ENCODE measurements at places on chromosomes 3 and 15.

GRCh38 chr15:60371175-60372051 lies 26.4 kb downstream of the ANXA2 start:
- DNase-seq: no peak

DNA sequence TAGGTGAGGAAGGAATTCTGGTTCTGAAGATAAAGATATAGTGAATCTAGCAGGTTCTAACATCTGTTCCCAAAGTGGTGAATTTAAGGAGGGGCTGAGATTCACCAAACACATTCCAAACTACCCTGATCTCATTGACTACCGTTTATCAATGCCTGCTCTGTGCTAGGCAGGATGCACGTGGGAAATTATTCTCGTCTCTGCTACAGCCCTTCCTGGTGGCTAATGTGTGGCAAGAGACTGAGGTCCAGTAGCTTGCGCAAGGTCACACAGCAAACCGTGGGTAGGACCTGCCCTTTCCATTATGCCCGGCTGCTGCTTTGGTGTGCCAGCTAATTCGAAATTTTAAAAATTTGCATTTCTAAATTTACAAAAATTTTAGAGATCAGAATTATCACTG lies 209.5 kb upstream of the TRIM42 start:
- no peak for DNase-seq

DNA sequence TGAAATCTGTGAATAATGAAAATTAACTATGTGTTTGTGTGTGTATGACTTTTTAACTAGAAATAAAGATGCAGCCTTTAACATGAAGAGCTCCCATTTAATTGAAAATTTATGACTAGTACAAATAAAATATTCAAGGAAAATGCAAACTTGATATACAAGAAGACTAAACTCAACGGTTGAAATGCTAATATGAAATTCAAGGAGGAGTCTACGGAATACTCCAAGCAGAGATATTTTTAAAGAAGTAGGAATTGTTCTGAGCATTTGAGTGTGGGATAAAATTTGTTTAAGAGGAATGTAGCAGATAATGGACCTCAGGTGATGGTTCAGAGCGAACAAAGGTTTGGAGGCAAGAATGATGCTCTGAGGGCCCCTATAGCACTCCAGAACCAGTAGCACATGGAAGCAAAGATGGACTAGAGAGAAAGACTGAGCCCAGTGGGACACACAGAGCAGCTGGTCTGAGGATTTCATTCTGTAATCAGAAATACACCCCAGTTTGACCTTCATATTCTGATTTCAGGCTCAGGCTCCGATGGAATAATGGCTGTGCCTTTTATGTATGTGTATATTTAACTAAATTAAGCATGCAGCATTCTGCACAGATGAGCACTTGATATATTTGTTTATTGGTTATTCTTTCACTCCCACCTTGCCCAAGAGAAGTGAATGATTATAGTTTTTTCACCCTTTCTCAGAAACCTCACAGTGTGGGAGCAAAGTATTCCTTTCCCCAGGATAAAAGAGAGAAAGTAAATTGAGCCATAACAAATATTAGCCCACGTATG lies 227.1 kb downstream of the ZPLD1 start:
- DNase-seq: no peak

DNA sequence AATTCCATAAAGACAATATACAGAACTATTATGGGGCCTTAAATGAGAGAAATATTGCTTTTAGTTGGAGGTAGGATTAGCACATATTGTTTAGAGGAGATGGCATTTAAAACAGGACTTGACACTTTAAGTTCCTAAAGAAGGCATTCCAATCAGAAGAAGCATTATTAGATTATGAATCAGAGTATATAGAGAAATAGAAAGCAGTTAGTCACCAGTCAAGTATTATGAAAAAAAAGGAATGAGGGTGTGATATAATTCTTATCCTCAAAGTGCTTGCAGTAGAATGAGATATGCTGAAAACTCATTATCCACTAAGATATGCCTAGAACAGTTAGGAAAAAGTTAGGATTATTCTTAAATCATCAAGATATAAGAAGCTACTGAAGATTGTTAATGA lies 456.2 kb downstream of the ZNF385D start:
- DNase-seq: no peak

GRCh38 chr15:95464509-95464908 lies 866.0 kb upstream of the NR2F2 start:
- DNase-seq: no peak

- no peak for DNase-seq
These were observed 193.2 kb upstream of the ZNF385D start for GRCh38 chr3:21944251-21944650.

DNA sequence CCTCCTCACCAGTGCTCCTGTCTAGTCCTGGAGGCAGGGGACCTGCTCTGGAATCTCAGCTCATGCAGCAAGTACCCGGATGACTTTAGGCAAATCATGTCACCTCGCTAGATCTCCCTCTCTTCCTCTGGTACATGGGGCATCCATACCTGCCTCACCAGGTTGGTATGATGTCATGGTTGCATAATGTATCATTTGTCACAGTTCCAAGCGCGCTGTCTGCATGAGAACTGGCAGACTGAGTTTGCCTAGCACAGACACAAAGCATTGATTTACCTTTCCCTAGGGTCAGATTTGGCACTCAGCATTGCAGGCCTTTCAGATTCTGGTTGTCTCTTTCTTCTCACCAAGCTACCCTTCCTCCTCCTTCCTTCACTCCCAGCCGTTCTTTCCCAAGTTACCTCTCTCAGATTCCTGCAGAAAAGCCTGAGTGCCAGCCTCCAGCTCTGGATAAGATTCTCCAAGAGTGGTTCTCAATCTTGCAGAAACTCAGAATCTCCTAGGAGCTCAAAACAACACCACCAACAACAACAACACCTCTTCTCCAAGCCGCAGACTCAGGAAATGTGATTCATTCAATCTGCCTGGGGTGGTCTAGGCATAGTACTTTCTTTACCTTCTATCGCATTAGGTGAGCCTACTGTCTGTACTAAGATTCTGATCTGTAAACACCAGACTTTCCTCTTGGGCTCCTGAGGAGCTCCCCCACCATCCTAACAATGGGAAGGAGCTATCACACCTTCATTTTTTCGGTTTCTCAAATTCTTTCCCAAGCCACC lies 29.5 kb downstream of the FAM43A start:
- DNase-seq: no peak

- DNase-seq: no peak
These were observed 1010.8 kb downstream of the OTOL1 start for GRCh38 chr3:162507397-162507796.

Data from erythroblast (primary cell).